ENCODE measurements at places on chromosomes 13 and 19.
A peak's percentile ranks its signal among the peaks of the same experiment; 100 is the strongest.

- DNase-seq, result no peak
Observed at GRCh38 chr19:39557811-39558623, 18.1 kb upstream of the EID2 start.

GRCh38 chr19:7940841-7941240 lies 2.6 kb downstream of the TIMM44 start:
- DNase-seq, result no peak

DNA sequence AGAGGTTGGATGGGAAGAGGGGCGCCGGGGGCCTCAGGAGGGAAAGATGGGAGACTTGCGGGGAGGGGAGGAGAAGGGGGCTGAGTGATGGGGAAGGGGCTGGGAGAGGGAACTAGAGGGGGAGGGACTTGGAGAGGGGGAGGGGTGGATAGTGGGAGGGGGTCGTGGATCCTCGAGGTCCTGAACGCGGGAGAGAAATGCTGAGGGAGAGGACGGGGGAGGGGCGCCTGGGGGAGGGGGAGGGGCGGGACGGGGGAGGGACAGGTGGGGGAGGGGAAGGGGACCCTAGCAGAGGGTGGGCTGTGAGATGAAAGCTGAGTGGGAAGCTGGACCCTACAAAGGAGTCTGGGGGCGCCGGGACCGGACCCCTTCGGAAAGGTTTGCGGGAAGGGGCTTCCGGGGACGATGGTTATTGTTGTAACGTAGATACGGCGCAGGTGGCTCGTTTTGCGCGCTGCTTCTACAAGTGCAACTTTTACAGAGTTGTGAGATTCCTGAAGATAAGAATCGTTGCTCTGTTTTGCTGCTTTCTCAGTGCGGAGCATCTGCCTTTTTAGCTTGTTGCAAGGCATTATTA lies 418 bp downstream of the ZNF444 start:
- DNase-seq, result no peak

DNA sequence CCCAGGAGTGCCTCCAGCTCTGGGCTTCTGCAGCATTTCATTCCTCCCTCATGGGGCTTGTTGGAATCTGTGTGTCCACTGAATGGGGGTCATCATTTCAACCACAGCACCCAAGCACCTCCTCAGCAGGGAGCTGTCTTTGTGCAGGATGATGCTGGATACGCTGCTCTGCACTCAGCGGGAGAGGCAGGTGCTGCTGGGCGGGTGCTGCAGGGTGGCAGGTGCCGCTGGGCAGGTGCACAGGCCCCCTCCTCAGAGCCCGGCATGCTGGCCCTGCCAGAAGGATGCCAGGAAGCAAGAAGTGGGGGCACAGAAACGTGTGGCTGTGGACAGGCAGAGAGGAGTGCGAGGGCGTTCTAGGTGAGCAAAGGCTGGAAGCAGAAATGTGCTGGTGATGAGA lies 121.8 kb upstream of the VSTM2B start:
- DNase-seq, result peak; percentile 77

DNA sequence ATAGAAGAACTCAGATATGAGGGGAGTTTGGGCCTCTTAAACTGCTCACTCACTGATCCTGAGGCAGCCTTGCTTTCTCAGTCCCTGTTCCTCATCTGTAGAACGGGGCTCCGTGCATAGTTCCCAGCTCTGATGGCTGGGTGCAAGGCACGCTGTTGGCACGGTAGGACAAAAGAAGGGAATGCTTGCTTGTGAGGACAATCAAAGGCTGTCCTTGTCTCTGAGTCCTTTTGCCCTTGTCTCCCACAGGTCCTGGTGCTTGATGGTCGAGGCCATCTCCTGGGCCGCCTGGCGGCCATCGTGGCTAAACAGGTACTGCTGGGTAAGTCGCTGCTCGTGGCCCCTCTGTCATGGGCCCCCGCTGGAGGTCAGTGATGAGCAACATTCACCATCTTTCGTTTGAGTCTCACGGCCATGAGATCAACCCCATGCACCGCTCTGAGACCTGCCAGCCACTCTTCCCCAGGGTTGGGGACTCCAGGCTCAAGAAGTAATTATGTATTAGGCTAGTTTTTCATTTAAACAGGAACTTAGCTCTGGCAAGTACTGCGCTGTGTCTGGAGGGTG lies 2.3 kb downstream of the RPL13A start:
- no peak for DNase-seq

- DNase-seq, result no peak
Observed at GRCh38 chr13:103525530-103525929, 459.3 kb upstream of the SLC10A2 start.

- no peak for DNase-seq
Observed at GRCh38 chr13:73741742-73742141, 392.5 kb downstream of the KLF12 start.

DNA sequence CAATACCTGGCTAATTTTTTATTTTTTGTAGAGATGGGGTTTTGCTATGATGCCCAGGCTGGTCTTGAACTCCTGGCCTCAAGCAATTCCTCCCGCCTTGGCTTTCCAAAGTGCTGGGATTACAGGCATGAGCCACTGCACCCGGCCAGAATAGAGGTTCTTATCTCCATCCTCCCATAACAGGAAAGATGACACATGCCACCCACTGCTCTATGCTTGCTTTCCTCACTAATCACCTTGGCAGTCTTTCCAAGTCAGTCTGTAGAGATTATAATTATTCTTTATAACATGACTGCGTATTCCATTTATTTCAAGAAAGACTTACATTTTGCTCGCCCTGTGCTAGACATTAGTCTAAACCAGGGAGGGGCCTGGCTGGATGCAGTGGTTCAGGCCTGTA lies 6.7 kb downstream of the VAV1 start:
- DNase-seq, result no peak

GRCh38 chr13:20294497-20294896 lies 62.4 kb upstream of the GJB6 start:
- no peak for DNase-seq

- DNase-seq, result no peak
Observed at GRCh38 chr19:51467864-51468544, 9.8 kb upstream of the SIGLEC8 start.

GRCh38 chr13:97346561-97347254 lies 87.3 kb upstream of the RAP2A start:
- no peak for DNase-seq

DNA sequence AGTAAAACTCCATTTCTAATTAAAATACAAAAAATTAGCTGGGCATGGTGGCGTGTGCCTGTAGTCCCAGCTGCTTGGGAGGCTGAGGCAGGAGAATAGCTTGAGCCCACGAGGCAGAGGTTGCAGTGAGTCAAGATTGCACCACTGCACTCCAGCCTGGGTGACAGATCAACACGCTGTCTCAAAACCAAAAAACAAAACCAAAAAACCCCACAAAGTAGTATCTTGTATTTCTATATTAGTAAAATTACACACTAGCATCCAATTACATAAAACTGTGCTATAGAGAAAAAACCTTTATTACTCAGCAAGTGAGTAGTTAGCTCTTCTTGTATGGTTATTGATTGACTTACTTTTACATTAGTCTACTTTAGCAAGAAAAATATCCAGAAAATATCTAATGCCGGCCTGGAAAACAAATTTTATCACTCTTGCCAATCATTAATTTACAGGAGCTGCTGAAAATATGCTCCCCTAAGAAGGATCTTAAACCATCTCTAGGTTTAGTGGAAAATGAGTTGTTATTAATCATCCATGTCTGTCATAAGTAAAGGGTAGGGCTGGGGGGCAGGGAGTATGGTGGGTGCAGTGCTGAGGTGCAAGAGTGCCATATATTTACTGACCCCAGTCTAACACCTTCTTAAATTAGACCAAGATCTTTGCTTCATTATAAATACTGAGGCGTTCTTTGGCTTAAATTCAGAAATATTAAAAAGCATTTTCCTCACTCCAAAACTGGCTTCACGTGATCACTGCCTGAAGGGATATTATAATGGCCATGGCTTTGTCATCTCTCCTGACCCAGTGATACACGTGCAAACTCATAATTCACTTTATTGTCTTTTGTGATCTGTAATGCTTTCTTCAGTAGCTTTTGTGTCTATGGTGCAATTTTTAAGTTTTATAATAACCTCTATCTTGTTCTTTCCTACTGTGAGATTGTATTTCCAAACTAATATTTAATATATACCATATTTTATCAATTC lies 44.1 kb downstream of the UBL3 start:
- DNase-seq, result no peak

DNA sequence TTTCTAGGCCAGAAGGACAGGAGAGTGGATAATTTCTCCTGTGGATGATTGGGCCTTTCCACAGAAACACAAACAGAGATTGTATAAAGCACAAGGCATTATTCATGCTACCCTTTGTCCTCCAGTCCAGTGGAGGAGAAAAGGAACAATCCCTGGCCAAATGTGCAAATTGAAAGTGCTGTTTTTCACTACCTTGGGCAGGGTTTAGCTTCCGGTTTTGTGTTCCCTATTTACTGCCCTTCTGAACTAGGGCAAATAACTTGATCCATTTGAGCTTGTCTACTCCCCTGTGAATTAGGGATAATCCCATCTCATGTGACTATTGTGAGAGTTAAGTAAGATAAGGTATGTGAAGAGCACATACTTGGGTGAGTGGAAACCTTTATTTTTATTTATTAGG lies 13.3 kb downstream of the PDX1 start:
- no peak for DNase-seq

DNA sequence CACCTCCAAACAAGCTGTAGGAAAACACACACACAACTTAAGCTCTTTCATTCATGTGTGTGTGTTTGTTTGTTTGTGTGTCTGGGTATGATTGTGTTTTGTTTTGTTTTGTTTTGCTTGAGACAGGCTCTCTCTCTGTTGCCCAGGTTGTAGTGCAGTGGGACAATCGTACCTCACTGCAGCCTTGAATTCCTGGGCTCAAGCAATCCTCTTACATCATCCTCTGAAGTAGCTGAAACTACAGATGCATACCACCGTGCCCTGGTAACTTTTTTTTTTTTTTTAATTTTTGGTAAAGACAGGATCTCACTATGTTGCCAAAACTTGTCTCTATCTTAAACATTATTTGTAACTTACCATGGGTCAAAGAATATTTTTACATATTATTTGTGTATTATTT lies 431.7 kb downstream of the SLITRK1 start:
- DNase-seq, result no peak

DNA sequence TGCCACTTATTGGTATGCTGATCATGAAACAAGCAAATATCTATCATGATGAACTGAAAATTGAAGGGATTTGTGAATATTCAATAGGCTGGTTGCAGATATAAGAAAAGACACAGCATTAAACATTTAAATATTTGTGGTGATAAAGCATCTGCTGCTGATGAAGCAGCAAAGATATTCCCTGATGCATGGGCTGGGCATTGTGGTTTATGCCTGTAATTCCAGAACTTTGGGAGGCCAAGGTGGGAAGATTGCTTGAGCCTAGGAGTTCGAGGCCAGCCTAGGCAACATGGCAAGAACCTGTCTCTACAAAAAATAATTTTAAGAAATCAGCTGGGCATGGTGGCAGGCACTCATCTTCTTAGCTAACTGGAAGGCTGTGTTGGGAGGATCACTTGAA lies 54.5 kb downstream of the GPR180 start:
- no peak for DNase-seq

Data from NCI-H2171 treated with DMSO at 0.1 percent for 48 hours (cell line).